ENCODE measurements at places on chromosomes 4 and X.

GRCh38 chr4:6794189-6794588, 11.7 kb downstream of the KIAA0232 start:
- DNase-seq, result no peak

- no peak for DNase-seq
Observed at GRCh38 chr4:182492423-182492822, 249.2 kb downstream of the TENM3 start.

DNA sequence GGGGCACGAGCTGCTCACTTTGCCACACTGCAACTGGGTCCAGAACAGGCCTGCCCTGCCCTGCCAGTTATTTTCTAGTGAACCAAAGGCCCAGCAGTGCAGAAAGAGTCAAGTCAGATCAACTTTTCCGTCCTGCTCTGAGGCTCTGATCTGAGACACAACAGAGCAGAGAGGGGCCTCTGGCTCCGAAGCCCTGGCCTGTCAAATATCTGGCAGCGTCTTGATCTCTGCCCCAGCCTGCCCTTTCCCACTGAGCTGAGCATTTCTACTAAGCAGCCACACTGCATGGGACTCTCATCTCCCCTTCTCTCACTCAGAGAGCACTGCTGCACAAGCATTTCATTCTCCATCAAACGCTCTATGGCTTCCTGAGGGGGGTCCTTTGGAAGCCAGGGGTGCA, 11.8 kb downstream of the IGFBP7 start:
- no peak for DNase-seq

- no peak for DNase-seq
Observed at GRCh38 chrX:48909703-48910294, 1.6 kb downstream of the SLC35A2 start.

- no peak for DNase-seq
Observed at GRCh38 chr4:81631958-81632441, 160.3 kb upstream of the RASGEF1B start.

DNA sequence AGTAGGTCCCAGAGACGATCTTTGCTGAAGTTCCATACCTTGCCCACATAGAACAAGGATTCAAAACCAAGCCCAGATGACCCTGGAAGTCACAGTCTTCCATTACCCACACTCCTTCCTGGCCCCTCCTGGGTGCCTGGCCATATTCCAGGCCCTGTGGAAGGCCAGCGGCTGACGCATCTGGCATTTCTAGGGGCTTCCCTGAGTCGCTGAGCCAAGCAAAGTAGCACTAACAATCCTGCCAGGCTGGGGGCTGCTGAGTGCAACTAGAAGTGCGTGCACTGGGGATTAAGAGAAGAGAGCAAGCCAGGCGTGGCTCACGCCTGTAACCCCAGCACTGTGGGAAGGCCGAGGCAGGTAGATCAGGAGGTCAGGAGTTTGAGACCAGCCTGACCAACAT, 175.2 kb upstream of the CPEB2 start:
- no peak for DNase-seq

Measured in stimulated activated CD8-positive, alpha-beta memory T cell treated with anti-CD3 and anti-CD28 coated beads, Interleukin-7, amount 100 ng/mL, for 4 hours (primary cell).